ENCODE measurements at places on chromosomes 3 and 15.

GRCh38 chr3:50272911-50273688, 4.2 kb downstream of the SEMA3B start:
- DNase-seq, result no peak

DNA sequence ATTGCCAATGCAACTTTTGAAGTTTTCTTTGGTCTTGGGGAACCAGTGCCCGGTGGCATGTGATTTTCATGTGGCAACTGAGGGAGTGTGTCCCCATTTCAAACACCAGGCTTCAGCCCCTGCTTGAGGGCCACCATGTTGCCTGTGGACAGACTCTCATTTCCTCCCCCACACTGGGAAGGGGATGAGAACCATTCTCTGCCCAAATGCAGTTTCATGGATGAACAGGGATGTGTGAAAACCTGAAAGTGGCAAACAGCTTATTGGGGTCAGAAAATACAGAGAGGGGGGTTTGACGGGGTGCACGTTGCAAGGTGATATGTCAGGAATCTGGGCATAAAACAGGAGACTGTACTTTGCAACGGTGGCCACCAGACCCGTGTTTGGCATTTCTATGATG, 6.3 kb downstream of the FAM107A start:
- no peak for DNase-seq

DNA sequence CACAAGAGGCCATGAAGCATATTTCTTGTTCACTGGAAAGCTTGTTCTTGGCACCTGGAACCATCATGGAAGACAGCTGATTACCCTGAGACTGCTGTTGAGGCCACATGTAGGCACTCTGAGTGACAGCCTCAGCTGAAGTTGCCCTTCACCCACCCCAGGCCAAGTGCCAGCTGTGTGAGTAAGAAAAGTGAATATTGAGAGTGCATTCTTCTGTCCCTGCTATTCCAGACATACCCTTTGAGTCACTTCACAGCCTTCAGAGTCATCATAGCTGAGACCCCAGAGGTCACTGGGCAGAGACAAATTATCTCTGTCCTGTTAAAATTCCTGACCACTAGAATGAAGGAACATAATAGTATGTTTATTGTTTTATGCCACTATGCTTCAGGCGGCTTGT, 79.6 kb downstream of the NFKBIZ start:
- DNase-seq, result peak; percentile 83

DNA sequence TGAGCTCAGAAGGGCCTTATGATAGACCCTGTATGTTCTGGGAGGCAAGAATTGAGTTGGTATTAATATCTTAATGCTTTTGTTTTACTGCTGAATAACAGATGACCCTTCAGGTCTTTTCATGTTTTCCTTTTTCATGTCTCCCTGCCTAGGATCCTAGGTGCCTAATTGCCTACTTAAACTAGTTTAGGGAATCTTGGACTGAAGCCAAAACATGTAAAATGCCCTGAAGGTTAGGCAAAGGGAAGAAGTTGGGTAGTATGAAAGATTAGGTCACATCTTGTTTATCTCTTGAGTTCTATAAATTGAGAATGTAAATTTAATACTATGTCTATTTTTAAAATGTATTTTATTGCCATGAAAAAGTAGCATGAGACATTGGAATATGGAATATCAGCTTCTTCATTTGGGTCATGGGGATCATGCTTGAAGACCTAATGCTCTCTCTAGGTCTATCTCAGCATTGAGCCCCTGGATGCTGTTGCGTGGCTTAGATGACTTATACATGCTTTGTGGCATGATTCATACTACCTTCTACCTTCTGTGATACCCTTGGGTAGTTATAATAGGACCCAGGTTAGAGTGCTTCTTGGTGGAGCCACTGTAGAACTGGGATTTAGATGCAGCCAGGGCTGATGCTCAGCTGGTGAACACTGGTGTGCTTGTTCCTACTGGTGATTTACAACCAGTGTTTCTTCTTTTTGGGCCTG, 26.4 kb downstream of the RBM6 start:
- no peak for DNase-seq

DNA sequence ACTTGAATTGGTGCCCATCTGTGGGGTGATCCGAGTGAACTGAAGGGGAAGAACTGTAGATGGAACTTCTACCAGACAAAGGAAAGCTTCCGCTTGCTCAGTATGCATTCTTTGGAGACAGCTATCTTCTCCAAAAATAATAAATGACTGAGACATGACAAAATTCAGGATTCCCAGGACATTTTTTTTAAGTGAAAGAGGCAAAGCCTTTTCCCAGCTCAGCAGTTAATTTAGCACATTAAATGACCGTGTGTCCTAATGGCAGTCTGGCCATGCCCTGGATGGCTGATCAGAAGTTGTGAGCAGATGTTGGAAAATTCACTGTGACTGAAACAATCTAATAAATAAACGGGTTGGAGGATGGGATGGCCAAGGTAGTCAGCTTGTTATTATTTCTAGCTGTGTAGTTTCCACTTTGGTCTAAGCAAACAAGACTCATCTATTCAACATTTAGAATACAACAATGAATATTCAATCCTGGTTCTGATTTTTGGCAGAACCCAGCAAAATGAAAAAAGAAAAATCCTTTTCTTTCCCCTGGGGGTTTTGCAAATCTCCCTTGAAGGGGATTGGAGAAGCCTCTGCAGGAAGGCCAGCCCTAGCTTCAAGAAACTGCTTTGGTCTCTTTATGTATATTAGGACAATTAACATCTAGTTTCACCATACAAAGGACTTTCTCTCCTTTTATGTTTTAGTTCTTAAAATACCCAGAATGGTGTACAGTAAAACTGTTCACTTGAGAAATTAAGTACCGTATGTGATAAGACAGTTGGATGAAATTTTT, 540.9 kb upstream of the MDFIC2 start:
- no peak for DNase-seq

- no peak for DNase-seq
These were observed 36.3 kb downstream of the DUT start for GRCh38 chr15:48367483-48367882.
